ENCODE measurements at places on chromosomes 12 and 14.

- DNase-seq: no peak
Observed at GRCh38 chr12:805022-805632, 52.7 kb downstream of the WNK1 start.

DNA sequence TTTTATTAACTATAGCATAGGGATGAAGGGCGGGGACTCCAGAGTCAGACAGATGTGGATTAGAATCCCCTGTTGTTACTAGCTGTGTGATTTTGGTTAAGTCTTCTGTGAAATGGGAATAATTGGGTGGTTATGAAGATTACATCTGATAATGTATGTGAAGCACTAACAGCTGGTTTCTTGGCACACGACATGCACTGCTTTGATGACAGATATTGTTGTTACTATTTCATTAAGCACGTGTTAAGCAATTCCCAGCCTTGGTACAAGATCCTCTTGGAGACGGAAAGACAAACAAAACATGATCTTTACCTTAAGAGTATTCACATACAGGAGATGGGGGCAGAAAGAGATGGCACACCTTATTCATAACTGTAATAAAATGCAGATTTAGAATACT, 7.9 kb downstream of the PPFIBP1 start:
- DNase-seq: no peak

DNA sequence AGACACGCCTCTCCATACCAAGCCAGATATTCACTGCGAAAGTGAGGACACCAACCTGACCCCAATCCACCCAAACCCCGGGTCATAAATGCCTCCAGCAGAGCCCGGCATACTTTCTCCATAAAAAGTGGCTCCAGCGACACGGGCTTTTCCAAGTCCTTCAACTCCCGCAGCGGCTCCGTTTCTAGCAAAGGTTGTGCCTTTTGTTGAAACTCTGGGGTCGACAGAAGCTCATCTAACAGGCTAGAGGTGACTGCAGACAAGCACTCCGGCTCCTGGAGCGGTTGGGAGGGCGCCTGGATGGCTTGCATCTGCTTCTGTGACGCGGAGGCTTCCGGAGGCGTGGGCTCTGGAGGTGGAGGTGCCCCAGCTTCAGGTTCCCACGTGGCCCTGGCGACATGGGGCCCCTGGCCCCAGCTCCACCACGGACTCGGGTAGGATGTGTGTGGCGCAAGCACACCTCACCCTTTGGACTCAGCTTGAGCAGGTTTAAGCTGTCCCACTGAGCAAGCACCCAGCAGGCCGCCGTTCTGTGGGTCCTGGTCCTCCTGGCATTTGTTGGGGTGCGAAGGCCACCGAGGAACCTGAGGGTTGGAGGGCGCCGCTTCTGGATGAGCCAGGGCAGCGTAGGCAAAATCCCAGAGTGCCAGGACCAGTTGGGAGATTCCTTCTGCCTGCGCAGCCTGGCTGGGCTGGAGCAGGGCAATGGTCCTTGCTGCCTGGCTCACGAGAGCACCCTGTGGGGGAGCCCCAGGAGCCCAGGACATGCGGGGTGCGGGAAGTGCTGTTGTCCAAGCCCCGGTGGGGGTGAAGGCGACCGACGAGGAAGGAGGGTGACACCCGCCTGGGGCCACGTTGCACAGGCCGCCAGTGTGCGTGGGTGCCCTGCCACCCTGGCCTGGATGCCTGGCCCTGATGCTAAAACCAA, 186.3 kb downstream of the ALG10 start:
- no peak for DNase-seq

- DNase-seq: no peak
Observed at GRCh38 chr12:124655048-124655697, 87.8 kb upstream of the NCOR2 start.
